Chondrocyte (in vitro differentiated cells): ENCODE measurements at places on chromosomes 3 and 15. TPM values are rescaled to one million over a fixed set of nuclear protein-coding genes. Genes with fewer than 3 reads are reported as not detected.

GRCh38 chr3:106590216-106590615 lies 721.4 kb upstream of the CBLB start:
- no peak for DNase-seq
- H3K4me1 ChIP-seq = no peaks in the 10 kb centered on the region
- H3K36me3 ChIP-seq = no peaks in the 10 kb centered on the region
- H3K4me3 ChIP-seq = no peak overlapping the region

- no peaks in the 10 kb centered on the region for H3K36me3 ChIP-seq
- H3K27me3 ChIP-seq = peaks cover 3% of the 10 kb centered on the region
- no peaks in the 10 kb centered on the region for H3K4me1 ChIP-seq
- H3K27ac ChIP-seq = no peak overlapping the region
- no peak overlapping the region for H3K4me3 ChIP-seq
- DNase-seq = no peak
These were observed 70.4 kb downstream of the LSM3 start for GRCh38 chr3:14248849-14249523.

GRCh38 chr3:61783993-61784718 lies 222.8 kb downstream of the PTPRG start:
- H3K27me3 ChIP-seq = no peaks in the 10 kb centered on the region
- H3K4me1 ChIP-seq = peaks cover 7% of the 10 kb centered on the region
- DNase-seq = no peak
- no peak overlapping the region for H3K27ac ChIP-seq
- peaks cover 2% of the 10 kb centered on the region for H3K36me3 ChIP-seq
- no peak overlapping the region for H3K4me3 ChIP-seq

GRCh38 chr15:96303503-96304056 lies 26.9 kb upstream of the NR2F2 start:
- no peaks in the 10 kb centered on the region for H3K4me1 ChIP-seq
- no peaks in the 10 kb centered on the region for H3K27me3 ChIP-seq

The GPR62 gene
- 0.19 TPM in 1 of 3 replicates, not detected in the others for total RNA-seq

DNA sequence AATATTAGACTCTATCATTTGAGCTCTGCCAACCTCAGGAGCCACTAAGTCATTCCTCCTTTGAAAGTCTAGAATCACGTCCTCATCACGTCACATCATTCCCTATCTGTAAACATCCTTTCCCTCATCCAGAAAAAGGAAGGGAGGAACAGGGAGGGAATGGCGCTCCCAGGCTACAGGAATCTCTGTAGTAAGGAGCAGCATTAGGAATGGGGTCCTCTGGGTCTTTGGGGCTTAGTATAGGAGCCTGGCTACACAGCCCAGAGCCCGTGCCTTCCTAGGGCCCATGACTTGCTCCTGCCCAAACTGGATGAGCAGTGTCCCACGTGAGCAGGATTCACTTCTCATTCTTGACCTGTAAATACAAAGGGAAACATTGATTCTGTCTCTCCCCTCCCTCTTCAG lies 1.6 kb downstream of the TAGLN3 start:
- no peak for DNase-seq
- H3K4me1 ChIP-seq = peaks cover 12% of the 10 kb centered on the region
- no peak overlapping the region for H3K27ac ChIP-seq
- peaks cover 11% of the 10 kb centered on the region for H3K27me3 ChIP-seq

DNA sequence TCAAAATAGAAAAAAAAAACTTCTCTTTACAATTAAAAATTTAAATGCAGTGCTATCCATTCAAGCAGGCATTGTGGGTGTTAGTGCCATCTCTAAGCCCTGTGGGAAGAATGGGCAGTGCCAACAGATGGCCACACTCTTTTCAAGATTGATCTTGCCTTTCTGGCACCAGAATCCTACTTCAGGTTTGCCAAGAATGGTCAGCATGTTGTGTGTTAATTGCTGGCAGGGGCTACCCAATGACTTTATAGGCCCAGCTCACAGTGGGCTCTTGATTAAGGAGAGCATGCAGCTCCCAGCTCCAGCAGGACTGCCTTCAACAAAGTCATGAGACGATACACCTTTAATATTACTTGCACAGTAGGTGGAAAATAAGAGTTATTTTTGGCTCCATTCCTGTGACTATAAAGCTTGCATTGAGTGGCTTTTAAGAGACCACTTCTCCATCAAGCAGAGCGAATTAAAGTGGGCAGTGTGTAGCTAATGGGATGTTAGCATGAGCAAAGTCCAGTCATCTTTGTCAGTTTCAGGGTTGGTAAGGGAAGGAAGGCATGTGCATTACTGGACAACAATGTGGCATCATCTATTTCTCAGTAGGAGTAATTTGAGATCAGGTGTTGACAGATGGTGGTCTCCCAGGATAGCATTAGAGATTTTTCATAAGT lies 476.8 kb downstream of the C3orf38 start:
- no peaks in the 10 kb centered on the region for H3K36me3 ChIP-seq
- no peak overlapping the region for H3K4me3 ChIP-seq
- no peaks in the 10 kb centered on the region for H3K4me1 ChIP-seq
- DNase-seq = no peak

DNA sequence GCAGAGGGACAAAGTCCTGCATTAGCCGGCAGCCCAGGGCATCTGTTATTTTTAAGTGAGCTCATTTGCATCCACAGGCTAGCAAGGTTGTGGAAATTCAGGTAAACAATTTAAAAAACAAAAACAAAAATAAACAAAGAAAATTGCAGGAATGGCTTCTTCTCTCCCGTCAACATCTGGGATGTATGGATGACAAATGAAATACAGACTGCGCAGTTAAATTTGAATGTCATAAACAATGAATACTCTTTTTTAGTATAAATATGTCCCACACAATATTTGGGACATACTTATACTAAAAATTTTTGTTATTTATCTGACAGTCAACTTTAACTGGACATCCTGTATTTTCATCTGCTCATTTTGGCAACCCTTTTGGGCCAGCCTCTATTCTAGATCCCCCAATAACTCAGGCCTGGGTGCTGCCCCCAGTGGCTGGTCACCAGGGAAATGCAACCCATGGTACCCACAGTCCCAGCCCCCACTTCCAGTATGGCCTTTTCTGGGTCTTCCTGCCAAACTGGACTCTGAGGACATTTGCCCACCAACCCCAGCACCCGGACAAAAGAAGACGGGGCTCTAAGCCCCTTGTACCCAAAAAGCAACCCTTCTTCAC lies 12.7 kb downstream of the GRM2 start:
- no peaks in the 10 kb centered on the region for H3K36me3 ChIP-seq
- H3K27me3 ChIP-seq = peaks cover 8% of the 10 kb centered on the region
- no peak overlapping the region for H3K4me3 ChIP-seq
- no peak overlapping the region for H3K27ac ChIP-seq
- no peaks in the 10 kb centered on the region for H3K4me1 ChIP-seq

The ENTPD3 gene
- 0.15 TPM in 1 of 3 replicates, not detected in the others for total RNA-seq

The ANKDD1A gene
- 3.4 to 4.3 TPM (median 3.8 TPM) in 3 replicates for total RNA-seq

DNA sequence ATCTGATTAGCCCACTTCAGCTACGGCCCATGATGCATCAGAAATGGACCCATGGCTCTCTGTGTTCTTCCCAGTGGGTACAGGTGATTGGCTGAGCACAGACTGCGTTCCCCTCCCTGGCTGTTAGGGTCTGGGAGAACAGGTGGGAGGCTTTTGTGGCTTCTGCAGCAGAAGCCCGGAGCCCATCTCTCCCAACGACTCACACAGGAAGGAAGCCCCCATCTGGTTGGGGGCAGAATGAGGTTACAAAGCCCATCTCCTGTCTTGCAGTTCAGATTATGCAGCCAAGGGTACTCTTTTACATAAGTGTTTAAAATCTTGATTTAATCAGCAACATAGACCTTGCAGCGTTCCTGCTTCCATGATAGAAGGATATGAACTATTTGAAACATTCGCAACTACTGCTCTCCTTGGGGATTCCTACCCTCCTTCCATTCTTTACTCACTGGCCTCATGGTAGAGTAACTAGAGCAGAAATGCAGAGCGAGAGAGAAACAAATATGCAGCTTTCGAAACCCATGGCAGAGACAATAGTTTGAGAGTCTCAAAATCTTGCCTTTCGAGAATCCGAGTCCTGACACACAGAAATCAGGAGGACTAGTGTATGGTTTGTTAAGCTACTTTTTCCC lies 291.3 kb downstream of the TLE3 start:
- peaks cover 15% of the 10 kb centered on the region for H3K27me3 ChIP-seq
- no peak overlapping the region for H3K27ac ChIP-seq
- peaks cover 22% of the 10 kb centered on the region for H3K4me1 ChIP-seq
- H3K36me3 ChIP-seq = no peaks in the 10 kb centered on the region
